ENCODE measurements at places on chromosomes 4 and X. TPM values are rescaled to one million over a fixed set of nuclear protein-coding genes. Genes with fewer than 3 reads are reported as not detected.

GRCh38 chr4:75477201-75477600, 37.0 kb downstream of the RCHY1 start:
- no peak for DNase-seq

Gene MAGEB1
- not detected for total RNA-seq

DNA sequence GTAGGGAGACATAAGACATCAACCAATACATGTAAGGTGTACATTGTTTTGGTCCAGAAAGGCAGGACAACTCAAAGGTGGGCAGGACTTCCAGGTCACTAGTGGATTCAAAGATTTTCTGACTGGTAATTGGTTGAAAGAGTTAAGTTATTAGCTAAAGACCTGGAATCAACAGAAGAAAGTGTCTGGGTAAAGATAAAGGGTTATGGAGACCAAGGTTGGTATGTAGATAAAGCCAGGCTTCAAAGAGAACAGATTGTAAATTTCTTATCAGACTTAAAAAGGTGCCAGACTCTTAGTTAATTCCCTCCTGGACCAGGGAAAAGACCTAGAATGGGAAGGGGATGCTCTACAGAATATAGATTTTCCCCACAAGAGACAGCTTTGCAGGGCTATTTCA, 28.3 kb upstream of the GAB1 start:
- DNase-seq = no peak

GRCh38 chr4:94399721-94400120, 52.0 kb upstream of the PDLIM5 start:
- no peak for DNase-seq

- DNase-seq = no peak
These were observed 62.7 kb upstream of the PGM2 start for GRCh38 chr4:37763831-37764230.

Gene ADGRA3
- total RNA-seq = 2.1 TPM
